ENCODE measurements at places on chromosomes 2 and 18.

DNA sequence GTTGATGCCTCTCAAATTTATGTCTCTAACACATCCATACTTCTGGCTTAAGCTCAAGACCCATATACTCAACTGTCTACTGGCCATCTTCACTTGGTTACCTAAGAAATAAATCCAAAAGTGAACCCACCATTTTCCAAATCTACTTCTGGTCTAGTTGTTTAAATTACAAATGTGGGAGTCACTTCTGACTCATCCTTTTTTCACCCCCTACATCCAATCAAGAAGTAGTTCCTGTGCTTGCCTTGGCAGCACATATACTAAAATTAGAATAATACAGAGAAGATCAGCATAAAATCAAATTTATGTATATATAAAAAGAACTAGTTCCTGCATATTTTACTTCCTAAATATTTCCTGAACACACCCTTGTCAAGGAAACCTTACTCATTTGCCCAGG lies 53.6 kb downstream of the STRN start:
- DNase-seq, result no peak

DNA sequence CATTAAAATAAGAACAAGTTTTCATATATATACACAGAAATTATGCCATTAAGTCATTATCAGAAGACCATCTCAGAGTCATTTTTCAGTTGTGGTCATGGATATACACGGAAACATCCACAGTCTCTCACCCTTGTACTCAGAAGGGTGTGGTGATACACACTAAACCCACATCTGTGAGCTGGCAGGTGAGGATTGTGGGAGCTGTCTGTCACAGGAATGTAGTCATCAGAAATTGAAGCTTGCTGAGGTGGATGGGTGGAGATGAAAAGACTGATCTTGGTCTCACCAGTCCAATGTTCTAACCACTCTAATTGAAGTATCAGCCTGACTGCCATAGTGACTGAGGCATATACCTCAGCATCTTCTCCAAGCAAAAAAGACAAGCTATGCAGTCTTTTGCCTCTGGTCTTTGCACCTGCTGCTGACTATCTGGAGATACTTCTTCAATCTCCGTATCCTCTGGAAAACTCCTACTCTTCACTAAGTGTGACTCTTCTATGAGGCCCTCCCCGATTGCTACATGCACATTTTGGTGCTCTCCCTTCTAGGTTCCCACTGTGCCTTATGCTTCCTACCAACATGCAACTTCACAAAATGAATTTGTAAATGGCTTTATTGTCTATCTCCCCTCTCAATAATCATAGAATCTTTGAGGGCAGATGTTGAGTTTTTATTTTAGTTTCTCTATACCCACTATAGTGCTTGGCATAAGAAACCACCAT lies 232.8 kb downstream of the DYM start:
- DNase-seq, result no peak

- no peak for DNase-seq
These were observed 11.2 kb upstream of the B3GNT2 start for GRCh38 chr2:62184512-62185230.

DNA sequence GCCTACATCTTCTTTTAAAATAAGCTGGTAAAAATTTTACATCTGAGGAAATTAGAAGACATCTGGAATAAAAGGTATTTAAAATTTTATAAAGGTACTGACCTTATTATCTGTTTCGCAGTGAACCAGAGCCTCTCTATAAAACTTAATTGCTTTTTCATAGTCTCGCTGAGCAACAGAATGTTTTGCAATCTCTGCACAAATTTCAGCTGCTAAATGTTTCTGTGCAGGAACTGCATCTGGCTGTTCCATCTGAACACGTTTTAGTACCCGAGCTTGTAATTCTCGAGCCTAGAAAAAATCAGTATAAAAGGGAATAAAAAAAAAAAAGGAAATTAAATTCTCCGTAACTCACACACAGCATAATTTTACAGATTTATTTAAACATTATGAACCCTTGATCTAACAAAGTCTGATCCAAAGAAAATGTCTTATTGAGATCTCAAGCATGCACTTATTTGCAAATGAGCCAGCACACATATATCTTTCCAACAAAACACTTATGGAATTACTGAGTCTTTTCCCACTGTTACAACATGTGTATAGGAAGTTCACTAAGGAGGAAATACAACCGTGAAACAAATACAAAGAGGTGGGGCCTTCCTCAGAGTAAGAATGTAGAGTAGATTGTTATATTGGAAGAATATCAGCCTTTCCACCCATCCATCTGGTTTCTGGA lies 51.8 kb downstream of the TTC21B start:
- DNase-seq, result no peak

DNA sequence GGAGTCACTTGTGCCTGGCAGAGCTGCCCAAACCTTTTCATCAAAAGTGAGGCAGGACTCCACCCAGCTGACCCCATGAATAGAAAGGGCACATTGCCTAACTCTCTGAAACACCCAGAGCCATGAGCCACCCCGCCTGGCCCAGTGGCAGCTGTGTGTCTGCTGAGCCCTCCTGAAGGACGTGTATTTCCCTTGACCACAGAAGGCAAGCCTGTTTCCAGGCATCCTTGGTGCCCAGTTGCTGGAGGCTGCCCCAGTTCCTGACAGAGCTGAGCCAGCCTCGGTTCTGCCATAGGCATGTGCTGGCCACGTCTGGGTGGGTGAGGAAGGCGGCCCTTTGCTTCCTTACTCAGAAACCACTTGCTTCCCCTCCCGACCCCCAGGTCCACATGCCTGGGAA lies 124.7 kb upstream of the GLI2 start:
- no peak for DNase-seq

DNA sequence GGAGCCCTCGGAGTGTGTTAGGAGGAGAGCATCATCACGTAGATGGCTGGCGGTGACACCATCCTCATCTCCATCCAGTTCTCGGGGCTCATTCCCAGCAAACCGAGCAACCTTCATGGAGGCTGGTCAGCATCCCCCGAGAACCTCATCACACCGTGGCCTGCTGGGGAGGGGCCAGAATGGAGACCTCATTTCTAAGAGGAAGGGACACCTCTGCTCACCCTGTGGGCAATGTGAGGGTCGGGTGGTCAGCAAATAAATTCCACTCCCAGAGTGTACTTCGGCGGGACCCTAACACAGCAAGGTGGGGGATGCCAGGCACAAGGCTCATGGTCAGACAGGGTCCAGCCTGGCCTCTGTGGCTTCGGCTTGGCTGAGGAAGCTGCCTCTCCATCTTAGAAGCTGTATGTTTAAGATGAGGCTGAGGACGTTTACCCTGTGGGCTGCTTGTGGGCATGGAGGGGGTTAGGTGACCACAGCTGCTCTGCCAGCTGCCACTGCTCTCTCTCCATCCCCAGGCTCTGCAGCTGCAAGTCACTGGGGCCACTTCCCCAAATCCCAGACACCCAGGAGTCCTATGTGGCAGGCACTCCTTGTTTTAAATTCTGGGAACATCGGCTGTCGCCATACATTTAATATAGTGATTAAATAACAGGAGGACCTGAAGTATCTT lies 56.5 kb upstream of the PXDN start:
- no peak for DNase-seq

GRCh38 chr2:192194265-192194865 lies 368 bp downstream of the TMEFF2 start:
- no peak for DNase-seq

- no peak for DNase-seq
These were observed 82.2 kb downstream of the MARCO start for GRCh38 chr2:119024152-119024551.

- DNase-seq, result no peak
These were observed 729.8 kb upstream of the SOX11 start for GRCh38 chr2:4962419-4962818.

DNA sequence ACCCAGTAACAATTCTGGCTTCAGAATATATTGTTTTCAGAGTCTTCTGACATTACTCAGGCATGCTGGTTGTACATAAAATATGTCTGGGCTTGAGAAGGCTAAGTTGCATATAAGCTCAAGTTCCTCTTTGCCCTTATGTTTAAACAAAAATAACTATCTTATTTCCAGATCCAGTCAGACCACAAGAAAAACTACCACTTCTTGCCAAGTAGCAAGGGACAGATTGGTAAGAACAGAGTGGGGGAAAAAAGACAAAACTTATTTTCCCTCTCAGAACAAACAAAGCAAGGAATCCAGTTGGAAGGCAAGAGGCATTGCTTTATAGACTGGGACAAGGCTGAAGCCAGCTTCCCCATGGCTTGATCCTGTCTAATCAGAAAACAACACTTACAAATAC lies 1036.7 kb upstream of the CELF4 start:
- no peak for DNase-seq

GRCh38 chr2:172597176-172597842 lies 41.4 kb downstream of the PDK1 start:
- no peak for DNase-seq

DNA sequence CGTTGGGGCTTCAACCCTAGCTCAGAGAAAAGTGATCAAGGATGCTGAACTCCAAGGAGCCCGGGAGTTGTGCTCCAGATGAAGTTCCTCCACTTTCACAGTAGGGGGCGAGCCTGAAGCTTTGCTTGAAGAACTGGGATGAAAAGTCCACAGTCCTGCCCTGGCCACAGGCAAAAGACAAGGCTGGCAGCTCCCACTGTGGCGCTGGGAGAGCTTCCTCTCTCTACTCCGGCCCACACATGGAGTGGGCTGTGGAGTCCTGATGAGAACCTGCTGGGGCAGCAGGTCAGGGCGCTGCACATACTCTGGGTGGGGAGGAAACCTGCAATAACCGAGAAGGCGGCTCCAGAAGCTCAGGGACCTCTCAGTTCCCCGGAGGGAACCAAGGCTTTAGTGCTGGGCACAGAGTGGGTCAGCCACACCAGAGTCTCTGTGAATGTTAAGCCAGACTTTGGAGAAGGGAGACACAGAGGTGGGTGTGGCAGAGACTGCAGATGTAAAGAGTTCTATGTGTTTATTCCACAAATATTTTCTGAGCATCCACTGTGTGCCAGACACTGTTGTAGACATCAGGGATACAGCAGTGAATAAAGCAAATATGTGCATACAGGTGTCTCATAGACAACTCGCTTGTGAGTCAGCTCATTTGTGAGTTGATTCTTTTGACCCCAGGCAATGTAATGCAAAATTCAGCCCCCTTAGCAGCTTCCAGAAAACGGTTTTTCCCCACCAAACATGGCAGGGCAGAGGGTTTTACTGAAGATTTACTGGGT lies 48.0 kb upstream of the MRPL33 start:
- DNase-seq, result no peak

DNA sequence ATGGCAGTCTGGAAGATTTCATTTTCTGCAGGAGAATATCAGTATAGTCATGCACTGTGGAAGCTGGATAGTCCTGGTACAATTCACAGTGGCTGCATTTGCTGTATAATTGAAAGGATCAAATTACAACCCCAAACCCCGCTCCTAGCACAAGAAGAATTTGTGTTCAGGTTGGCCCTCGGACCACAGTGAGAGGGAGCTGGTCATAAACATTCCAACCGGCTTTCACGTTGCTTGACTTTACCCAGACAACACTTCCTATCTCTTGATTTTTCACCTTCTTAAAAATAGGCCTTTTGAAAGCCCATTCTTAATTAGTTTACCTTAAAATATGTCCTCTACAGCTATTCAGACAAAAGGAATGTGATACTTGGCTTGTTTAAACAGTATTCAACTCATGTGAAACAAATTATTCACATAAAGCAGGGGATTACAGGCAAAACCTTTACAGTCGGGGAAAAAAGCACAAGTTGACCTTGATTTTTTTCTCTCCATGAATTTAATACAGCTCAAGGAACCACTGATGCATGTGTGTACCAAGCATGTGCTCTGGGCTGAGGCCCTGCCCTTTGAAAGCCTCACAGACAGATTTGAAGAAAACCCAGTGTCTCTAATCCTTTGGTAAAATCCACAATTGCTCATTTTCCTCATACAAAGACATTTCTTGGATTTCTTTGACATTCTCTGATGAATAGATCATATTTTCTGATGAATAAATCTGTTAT lies 143.0 kb upstream of the SOX11 start:
- DNase-seq, result no peak

GRCh38 chr2:16686641-16687040 lies 21.0 kb upstream of the CYRIA start:
- DNase-seq, result no peak

GRCh38 chr2:120598416-120598815 lies 137.3 kb upstream of the GLI2 start:
- no peak for DNase-seq

- no peak for DNase-seq
These were observed 76.0 kb upstream of the SESTD1 start for GRCh38 chr2:179340678-179341077.

DNA sequence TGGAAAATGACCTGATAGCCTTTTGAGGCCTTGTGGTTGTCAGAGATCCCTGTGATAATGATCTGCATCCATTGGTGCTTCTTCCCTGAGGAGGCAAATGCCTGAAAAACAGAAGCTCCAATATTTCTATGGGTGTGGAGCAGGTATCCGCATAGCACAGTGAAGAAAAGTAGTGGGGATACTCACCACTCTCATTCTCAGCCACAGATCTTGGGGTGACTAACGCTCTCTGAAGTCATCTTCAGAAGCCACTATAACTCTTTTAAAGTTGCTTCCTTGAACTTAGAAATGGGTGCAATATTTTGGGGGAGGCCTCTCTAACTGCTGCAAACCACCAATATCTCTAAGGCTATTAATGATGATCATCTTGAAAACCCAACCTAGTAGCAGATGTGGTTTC lies 46.2 kb downstream of the ARHGAP15 start:
- no peak for DNase-seq

DNA sequence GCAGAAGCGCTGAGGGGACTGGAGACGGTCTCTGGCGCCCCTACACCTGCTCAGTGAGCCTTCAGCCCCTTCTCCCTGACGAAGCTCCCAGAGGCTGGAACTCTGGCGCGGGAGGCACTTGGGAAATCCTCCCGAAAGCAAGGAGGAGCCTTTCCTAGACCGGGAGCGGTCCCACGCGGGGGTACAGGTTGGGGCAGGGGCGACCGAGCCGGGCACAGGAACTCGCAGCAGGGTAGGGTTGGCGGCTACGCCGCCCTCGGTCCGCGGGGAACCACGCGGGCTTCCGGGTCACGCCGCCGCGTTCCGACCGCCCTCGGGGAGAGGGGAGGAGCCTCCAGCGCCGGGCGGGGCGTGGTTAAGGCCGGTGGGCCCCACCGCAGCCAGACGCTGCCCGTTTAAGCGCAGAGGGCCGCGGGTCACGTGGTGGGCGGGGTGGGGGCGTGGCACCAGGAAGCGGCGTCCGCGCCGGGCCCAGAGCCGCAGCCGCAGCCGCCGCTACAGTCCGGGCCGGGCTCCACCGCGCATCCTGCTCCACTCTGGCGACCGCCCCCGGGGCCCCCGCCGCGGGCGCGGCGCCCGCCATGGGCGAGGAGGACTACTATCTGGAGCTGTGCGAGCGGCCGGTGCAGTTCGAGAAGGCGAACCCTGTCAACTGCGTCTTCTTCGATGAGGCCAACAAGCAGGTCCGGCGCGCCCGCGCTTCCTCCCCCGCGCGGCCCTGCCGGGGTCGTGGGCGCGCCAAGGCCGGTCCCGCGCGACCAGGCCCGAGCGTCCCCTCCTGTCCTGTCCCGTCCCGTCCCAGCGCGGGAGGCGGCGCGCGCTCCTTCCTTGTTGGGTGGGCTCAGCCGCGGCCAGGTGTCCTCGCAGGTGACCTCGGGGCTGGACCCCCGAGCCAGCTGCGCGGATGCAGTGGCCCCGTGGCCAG lies at the start of gene RMC1:
Gene RMC1 (plus strand): TSS at position 474 of the 925 bp plus-strand sequence. CDS start 108 bp downstream, at position 582.
- peak; percentile 71 for DNase-seq
